ENCODE measurements at places on chromosomes 2 and 18. TPM values are rescaled to one million over a fixed set of nuclear protein-coding genes. Genes with fewer than 3 reads are reported as not detected.

The NLRC4 gene
- not detected for total RNA-seq

The PSD4 gene
- 1.2 TPM for total RNA-seq

The ABCG5 gene
- not detected for total RNA-seq

The DCDC2C gene
- not detected for total RNA-seq

The COL4A3 gene
- under 0.01 TPM for total RNA-seq

The CLHC1 gene
- total RNA-seq = 16.5 TPM

The MC4R gene
- not detected for total RNA-seq

The SCG2 gene
- total RNA-seq = 12.5 TPM

The TSN gene
- 49.1 TPM for total RNA-seq

The XRCC5 gene
- 221 TPM for total RNA-seq

The PLEK gene
- total RNA-seq = under 0.01 TPM

The ARHGAP25 gene
- total RNA-seq = 0.30 TPM

The RAB12 gene
- total RNA-seq = 58.2 TPM

The CYS1 gene
- 0.37 TPM for total RNA-seq

The SLC14A1 gene
- 135 TPM for total RNA-seq

The GALNT14 gene
- total RNA-seq = 2.3 TPM

The RAB17 gene
- total RNA-seq = 0.60 TPM

The TMBIM1 gene
- total RNA-seq = 165 TPM

The FSHR gene
- not detected for total RNA-seq

The MC2R gene
- total RNA-seq = not detected

The LYG1 gene
- total RNA-seq = 0.14 TPM

The LIMS2 gene
- 2.6 TPM for total RNA-seq

The GALM gene
- 10.9 TPM for total RNA-seq

The DYNC2LI1 gene
- 29.7 TPM for total RNA-seq

The NEB gene
- total RNA-seq = 1.2 TPM

The DUSP11 gene
- 28.6 TPM for total RNA-seq

The MGAT4A gene
- total RNA-seq = 1.3 TPM

The CDK15 gene
- total RNA-seq = 6.3 TPM

The CHRND gene
- total RNA-seq = not detected

The MAP4K3 gene
- 180 TPM for total RNA-seq

The APCDD1 gene
- total RNA-seq = not detected
